Renal cortical epithelial cell (primary cell): ENCODE measurements at places on chromosomes 2 and 18. TPM values are rescaled to one million over a fixed set of nuclear protein-coding genes. Genes with fewer than 3 reads are reported as not detected.

DNA sequence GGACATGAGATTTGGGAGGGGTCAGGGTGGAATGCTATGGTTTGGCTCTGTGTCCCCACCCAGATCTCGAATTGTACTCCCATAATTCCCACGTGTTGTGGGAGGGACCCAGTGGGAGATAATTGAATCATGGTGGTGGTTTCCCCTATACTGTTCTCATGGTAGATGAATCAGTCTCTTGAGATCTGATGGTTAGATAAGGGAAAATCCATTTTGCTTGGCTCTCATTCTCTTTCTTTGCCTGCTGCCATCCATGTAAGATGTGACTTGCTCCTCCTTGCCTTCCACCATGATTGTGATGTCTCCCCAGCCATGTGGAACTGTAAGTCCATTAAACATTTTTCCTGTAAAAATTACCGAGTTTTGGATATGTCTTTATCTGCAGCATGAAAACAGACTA lies 80.9 kb upstream of the GALNT5 start:
- no peak for DNase-seq

DNA sequence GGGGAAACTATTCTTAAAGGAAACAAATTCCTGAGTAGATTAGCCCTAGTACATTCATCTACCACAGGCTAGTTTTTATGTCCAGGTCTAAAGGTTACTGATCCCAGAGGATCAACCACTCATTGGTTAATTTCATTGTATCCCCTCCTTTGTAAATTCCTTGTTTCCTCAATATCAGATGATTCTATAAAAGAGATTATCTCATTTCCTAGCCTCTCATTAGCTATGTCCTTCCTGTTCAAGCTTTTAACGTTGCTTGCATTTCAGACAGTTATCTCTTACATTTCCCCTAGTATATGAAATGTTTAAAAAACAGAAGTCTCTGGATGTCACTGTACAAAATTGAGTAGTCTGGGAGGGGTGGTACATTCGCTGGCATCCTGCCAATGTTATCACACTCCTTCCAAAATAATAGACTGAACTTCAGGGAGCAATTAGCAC lies 24.2 kb upstream of the ARMC9 start:
- DNase-seq: no peak

- DNase-seq: no peak
These were observed 12.1 kb downstream of the MAP4K3 start for GRCh38 chr2:39424951-39425350.

- DNase-seq: no peak
These were observed 246.8 kb downstream of the RAD51AP2 start for GRCh38 chr2:17271416-17271815.

DNA sequence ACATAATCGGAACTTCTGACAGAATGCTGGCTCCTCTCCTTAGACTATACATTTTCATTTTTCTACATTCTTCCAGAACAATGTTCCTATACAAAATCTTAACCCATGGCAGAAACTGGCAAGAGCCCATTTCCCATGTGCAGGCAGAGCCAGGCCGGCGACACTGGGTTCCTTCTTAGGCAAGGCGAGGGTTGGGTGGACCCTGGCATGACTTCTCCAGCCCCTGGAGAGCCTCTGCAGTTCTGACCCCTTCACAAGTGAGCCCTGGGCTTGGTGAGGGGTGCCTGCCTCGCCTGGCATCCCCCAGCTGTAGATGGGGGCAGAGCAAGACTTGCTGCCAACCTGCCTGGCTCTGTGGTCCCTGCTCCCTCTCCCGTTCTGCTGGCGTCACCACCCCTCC lies 5.0 kb downstream of the GYPC start:
- no peak for DNase-seq

DNA sequence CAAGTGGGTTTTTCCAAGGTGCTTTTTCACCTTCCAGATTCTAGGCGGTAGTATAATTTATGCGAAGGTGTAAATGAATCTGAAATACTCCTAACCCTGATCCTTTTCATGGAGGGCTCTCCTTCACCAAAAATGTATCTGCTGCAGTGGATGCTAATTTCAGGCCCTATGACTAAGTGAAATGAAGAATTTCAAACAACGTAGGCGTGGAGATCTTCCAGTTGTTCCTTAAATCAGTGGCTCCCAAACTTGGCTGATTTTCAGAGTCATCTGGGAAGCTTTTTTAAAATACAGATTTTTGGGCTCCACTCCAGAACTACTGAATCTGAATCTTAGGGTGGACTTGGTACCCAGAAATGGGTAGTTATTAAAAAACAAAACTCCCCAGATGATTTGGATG lies 5.5 kb downstream of the GCKR start:
- DNase-seq: no peak

- no peak for DNase-seq
These were observed 446.8 kb upstream of the GCFC2 start for GRCh38 chr2:76157531-76157930.

- DNase-seq: no peak
These were observed 82.7 kb downstream of the LTBP1 start for GRCh38 chr2:33029459-33029858.

DNA sequence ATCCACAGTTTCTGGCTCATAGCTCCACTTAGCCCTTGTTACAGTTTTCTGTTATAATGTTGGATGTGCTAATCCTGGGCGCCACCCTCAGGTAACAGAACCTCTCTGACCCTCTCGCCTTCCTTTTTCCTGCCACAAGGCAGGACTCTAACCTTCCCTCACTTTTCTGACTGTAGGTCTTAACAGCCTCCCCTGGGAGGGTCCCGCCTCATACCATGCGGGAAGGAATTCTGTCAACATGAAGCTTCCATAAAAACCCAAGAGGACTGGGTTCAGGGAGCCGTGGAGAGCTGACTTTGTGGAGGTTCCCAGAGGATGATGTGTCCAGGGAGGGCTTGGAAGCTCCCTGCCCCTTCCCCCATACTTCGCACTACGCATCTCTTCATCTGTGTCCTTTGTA lies 11.9 kb upstream of the RAB17 start:
- DNase-seq: no peak

- DNase-seq: no peak
These were observed 542.8 kb downstream of the DSC3 start for GRCh38 chr18:30499721-30500120.

- no peak for DNase-seq
These were observed 152.5 kb downstream of the NRP2 start for GRCh38 chr2:205834796-205835195.

DNA sequence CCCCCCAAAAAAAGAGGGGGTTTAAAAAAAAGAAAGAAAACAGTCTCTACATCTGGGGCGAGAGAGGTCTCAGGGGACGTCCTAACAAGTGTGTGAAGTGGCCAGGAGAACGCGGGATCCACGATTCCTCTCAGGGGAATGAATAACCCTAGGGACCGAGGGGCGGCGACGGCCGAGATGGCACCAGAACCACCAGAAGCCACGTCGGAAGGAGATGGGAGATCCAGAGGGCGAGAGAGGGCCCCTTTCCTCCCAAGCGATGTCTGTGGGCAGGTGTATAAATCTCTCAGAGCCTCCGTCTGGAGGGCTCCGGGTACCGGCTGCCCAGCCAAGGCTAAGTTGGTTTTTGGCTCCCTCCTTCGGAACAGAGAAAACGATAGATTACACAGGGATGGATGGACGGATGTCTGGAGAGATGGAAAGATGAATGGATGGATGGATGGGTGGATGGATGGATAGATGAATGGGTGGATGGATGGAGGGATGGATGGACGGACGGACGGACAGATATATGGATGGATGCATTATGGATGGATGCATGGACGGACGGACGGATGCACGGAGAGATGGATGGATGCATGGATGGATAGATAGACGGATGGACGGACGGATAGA lies 1.7 kb downstream of the EPHA4 start:
- DNase-seq: peak; percentile 38

DNA sequence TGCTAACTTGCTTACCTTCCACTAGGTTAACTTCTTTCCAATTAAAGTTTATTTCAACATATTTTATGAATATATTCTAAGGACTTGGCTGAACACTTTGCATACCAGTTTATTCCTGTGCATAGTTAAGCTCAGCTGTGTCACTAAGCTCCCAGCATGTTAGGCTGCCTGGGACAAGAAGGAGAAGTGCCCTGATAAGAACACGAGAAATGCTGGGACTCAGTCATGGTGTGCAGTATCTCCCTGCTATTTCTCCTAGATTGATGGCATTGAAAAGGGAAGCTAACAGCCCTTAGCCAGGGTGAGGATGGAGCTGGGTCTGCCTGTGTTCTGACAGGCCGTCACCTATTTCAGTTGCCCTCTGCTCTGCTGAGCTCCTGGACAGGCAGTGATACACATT lies 164.3 kb downstream of the TRABD2A start:
- no peak for DNase-seq

DNA sequence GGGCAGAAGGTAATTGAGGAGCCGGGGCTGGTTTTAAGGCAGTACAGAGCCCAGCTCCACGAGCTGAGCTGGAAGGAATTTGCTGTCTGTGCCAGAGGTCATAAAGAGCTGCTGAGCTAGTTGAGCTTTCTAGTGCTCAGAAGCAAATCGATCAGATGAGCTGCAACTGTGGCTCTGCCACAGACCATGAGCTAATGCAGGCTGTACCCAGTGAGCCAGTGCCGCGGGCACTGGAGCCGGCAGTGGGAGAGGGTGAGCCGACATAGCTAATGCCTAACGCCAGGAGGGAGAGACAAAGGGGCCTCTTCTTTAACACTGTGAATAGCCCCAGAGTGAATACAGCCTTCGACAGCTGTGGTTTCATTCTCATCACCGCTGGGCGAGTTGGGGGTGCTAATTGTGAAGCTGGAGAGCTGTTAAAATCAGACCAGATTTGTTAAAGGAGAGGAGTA lies 410.1 kb upstream of the TCF4 start:
- peak; percentile 51 for DNase-seq

DNA sequence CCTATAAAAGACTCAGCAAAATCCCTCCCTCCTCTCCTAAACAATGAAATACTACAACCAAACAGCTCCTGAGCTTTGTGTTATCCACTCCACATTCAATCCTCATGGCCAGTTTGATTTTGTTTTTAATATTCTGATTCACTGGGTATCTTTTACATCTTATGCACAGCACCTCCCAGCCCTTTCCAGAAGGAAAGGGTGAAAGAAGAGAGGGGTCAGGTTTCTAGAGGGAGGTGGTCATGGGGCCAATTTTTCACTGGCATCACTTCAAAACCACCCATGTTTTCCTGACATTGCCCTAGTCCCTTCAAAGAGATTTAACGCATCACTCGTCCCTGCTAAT lies 315.6 kb downstream of the LPIN1 start:
- no peak for DNase-seq

DNA sequence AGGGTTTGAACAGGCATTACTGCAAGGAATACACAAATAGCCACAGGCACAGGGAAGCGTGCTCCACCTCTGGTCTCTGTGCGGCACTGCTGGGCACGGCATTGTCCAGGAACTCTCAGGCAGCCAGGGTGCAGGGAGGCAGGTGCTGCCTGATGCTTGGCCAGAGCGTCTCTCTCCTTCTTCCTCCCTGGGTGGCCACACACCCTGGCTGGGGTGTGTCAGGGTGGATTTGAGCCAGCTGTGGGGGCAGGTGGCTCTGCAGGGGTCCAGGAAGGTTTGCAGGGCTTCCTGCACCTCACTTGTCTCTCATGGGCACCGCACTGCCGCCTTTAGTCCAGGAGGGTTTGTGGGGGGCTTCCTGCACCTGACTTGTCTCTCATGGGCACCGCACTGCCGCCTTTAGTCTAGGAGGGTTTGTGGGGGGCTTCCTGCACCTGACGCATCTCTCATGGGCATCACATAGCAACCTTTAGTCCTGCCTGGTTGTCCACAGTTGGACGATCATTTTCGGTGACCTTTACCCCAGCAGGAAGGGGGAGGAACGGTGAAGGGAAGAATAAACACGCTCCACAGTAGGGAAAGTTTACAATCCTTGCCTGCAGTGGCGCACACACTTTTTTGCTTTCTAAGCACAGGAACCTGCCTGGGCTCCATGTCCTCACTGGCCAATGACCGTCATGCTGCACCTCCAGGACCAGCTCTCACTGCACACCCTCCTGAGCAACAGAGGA lies 332.9 kb downstream of the EIPR1 start:
- DNase-seq: no peak

GRCh38 chr2:201273330-201273983 lies 13.1 kb downstream of the CASP8 start:
- DNase-seq: no peak

SLC30A3 gene
- total RNA-seq: 0.10 TPM in 1 of 2 replicates, not detected in the other

TMEFF2 gene
- not detected in 2 replicates for total RNA-seq

LRATD1 gene
- 13.4 and 17.7 TPM in 2 replicates for total RNA-seq

NPPC gene
- 0.40 TPM in 1 of 2 replicates, not detected in the other for total RNA-seq

FOXD4L1 gene
- total RNA-seq: 0.20 TPM in 1 of 2 replicates, not detected in the other

RUFY4 gene
- total RNA-seq: not detected in 2 replicates

ALPP gene
- total RNA-seq: not detected in 2 replicates

LRRTM1 gene
- not detected in 2 replicates for total RNA-seq

RASGRP3 gene
- total RNA-seq: 2.4 and 8.9 TPM in 2 replicates

SOX11 gene
- under 0.01 and 0.05 TPM in 2 replicates for total RNA-seq
